ENCODE measurements at places on chromosomes 11 and 22. TPM values are rescaled to one million over a fixed set of nuclear protein-coding genes. Genes with fewer than 3 reads are reported as not detected.

- no peak for DNase-seq
- no peak overlapping the region for H3K27ac ChIP-seq
- peaks cover 15% of the 10 kb centered on the region for H3K36me3 ChIP-seq
- H3K27me3 ChIP-seq: no peaks in the 10 kb centered on the region
Observed at GRCh38 chr11:8656291-8656690, 26.2 kb downstream of the TRIM66 start.

GRCh38 chr11:112292785-112293407, 32.2 kb upstream of the PLET1 start:
- peaks cover 16% of the 10 kb centered on the region for H3K4me1 ChIP-seq
- peaks cover 5% of the 10 kb centered on the region for H3K36me3 ChIP-seq
- H3K27me3 ChIP-seq: no peaks in the 10 kb centered on the region
- DNase-seq: peak; percentile 96

- H3K27ac ChIP-seq: peak overlapping the region; percentile 85
- H3K27me3 ChIP-seq: no peaks in the 10 kb centered on the region
- no peak for DNase-seq
Observed at GRCh38 chr22:38214302-38215056, 12.7 kb downstream of the MAFF start.

TEAD1 gene
- 123 TPM for total RNA-seq
